NCI-H1930 (cell line): ENCODE measurements at places on chromosomes 2 and 18.

- no peak for DNase-seq
Observed at GRCh38 chr18:61972389-61973264, 79.8 kb upstream of the RNF152 start.

DNA sequence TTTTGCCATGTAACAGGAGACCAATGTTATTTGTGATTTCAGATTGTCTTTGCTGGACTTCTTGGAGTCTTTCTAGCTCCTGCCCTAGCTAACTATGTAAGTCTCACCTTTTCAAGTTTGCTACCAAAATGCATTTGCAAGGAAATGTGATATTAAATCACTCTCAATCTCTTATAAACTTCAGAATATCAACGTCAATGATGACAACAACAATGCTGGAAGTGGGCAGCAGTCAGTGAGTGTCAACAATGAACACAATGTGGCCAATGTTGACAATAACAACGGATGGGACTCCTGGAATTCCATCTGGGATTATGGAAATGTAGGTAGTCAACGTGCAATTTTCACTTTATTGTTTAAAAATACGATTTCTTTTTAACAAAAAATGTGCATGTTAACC is 3.0 kb downstream of the GKN1 start:
- no peak for DNase-seq

- DNase-seq, result no peak
Observed at GRCh38 chr18:36589857-36590543, 238.8 kb downstream of the TPGS2 start.

DNA sequence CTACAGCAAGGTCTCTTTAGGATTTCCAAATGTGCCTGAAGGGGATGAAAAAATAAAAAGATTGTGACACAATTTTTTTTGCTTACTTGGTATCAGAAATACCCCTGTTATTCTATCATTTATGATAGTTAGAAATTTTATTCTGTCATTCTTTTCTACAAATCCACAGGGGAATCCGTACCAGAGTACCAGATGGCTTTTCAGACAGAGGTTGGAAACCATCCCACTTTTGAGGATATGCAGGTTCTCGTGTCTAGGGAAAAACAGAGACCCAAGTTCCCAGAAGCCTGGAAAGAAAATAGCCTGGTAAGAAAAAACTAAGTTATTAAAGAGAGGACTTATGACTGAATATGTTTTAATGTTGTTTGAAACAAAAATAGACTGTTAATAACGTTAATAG is 92.6 kb upstream of the FAM117B start:
- no peak for DNase-seq

- no peak for DNase-seq
Observed at GRCh38 chr2:200000444-200001163, 45.2 kb downstream of the MAIP1 start.

GRCh38 chr18:74040459-74041332 is 106.9 kb downstream of the FBXO15 start:
- DNase-seq, result peak; percentile 7

GRCh38 chr18:45384137-45384961 is 230.9 kb upstream of the SLC14A2 start:
- DNase-seq, result peak; percentile 50

GRCh38 chr2:180655393-180655792 is 325.0 kb upstream of the UBE2E3 start:
- DNase-seq, result no peak

- no peak for DNase-seq
Observed at GRCh38 chr18:48877941-48878340, 72.8 kb downstream of the SMAD7 start.

GRCh38 chr2:12733846-12734245 is 17.1 kb downstream of the TRIB2 start:
- DNase-seq, result no peak

DNA sequence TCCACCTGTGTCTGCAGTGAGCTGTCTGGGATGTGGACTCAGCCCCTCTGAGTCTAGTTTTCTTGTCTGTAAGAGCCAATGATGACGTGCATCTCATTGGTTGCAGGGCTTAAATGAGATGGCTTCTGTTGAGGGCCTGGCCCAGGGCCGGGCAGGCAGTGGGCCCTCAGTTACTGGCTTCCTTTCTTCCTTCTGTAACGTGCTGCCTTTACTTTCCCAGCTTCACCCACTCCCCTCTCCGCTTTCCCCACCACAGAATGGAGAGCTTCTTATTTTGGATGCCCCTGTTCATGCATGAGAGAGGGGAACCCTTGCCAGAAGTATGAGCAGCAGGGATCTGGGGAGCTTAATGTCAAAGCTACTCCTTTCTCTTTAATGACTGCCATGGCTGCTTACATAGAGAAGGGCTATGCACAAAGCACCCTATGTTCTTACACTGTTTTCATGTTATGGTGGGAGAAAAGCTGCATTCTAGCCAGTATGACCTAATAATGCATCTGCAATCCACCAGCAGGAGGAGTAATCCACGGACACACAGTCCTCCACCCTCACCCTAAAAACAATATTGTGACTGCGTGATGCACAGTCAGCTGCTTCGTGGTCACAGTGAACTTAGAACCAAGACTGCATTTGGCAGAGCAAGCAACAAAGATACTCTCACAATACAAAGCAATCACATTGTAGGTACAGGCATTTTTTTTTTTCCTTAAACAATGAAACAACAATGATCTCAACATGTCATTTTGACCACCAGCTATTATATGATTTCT is 37.2 kb downstream of the CREG2 start:
- DNase-seq, result no peak

GRCh38 chr18:62651276-62652056 is 63.9 kb upstream of the PHLPP1 start:
- DNase-seq, result no peak

GRCh38 chr2:162965191-162965590 is 126.6 kb upstream of the KCNH7 start:
- DNase-seq, result no peak

DNA sequence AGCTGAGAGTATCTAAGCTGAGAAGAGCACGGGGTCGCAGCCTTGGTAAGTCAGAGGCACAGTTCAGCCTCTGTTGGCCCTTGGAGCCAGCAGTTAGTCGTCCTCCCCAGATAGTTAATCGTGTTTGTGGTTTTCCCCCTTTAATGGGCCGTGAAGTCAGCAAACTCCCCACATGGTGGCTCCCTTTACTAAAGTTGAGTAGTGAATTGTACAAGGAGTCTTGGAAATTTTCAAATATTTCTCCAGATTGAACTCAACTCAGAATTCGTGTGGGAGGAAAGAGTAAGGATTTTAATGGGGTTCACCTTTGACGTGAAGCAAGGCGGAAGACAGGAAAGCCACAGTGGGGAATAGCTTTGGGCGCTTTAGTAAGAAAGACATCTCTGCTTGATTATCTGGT is 2.4 kb upstream of the ADCYAP1 start:
- DNase-seq, result no peak

- no peak for DNase-seq
Observed at GRCh38 chr2:46672752-46673151, 193.4 kb downstream of the TMEM247 start.

GRCh38 chr2:180607514-180608049 is 372.8 kb upstream of the UBE2E3 start:
- peak; percentile 81 for DNase-seq

- DNase-seq, result no peak
Observed at GRCh38 chr2:120596990-120597594, 138.6 kb upstream of the GLI2 start.

- DNase-seq, result no peak
Observed at GRCh38 chr2:169106563-169107545, 37.5 kb downstream of the DHRS9 start.

DNA sequence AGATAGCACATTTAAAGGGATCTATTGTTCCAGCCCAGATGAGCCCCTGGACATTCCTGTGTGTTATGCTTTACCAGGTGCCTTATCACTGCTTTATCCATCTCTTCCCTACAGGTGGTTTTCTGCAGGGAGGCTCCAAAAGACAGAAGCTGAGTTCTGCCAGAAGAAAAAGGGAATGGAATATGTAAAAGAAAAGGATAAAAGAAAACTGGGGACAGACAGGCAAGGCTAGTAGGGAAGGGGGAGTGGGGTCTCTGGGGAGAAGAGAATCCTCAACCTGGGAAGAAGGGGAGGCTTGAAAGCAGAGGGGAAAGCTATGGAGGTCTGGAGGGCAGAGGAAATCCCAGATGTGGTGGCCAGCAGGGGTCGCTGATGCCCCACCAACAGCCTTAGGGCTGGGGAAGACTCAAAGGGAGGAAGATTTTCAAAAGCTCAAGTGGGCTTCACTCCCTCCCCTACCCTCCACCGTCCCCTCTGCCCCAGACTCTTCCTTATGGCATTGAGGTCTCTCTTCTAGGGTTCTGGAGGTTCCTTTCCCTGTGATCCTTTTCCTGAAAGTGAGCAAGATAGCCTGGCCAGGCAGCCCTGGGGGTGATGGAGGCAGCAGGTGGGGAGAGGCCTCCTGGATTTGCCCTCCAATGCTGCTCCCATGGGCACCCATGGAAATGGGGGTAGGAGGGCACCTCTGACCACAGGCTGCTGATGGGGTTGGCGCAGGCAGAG is 178.1 kb upstream of the PKDCC start:
- DNase-seq, result no peak

DNA sequence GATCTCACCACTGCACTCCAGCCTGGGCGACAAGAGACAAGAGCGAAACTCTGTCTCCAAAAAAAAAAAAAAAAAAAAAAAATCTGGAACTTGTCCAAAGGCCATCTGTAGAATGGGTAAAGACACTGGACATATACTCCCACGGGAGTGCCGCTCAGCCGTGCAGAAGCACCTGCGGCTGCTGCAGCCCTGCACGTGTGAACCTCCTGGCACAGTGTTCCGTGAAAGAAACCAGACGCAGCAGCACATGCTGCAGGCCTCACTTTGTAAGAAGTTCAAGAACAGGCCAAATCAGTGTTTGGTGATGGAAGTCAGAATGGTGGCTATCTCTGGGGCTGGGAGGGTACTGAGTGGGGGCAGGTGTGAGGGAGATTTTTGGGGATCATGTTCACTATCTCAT is 6.5 kb downstream of the CHRND start:
- DNase-seq, result no peak

- no peak for DNase-seq
Observed at GRCh38 chr2:46781468-46782189, 134.0 kb downstream of the MCFD2 start.

GRCh38 chr2:199962203-199962602 is 6.8 kb downstream of the MAIP1 start:
- no peak for DNase-seq
